ENCODE measurements at places on chromosomes 1 and 21.

DNA sequence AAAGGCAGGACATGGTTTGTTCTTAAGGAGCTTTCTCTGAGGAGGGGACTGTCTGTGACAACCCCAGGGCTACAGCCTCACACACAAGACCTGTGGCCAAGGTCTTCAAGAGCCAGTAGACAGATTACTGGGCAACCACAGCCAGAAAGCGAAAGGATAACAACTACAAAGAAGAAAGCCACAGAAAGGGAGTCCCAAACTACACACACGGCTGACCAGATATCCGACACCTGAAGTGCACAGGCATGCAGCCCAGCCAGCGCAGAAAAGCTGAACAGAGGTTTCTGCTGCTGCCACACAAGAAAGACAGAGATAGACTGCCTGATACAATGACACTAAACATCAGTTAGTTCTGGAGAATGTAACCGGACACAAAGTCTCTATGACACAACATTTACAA lies 21.4 kb upstream of the NADK start:
- no peak for DNase-seq

GRCh38 chr1:153667439-153667838 lies 3.4 kb downstream of the ILF2 start:
- no peak for DNase-seq

GRCh38 chr1:242197907-242198820 lies 199.3 kb upstream of the MAP1LC3C start:
- DNase-seq, result no peak

GRCh38 chr21:45644041-45644906 lies 749 bp downstream of the PCBP3 start:
- no peak for DNase-seq
